ENCODE measurements at places on chromosomes 12 and 14.

DNA sequence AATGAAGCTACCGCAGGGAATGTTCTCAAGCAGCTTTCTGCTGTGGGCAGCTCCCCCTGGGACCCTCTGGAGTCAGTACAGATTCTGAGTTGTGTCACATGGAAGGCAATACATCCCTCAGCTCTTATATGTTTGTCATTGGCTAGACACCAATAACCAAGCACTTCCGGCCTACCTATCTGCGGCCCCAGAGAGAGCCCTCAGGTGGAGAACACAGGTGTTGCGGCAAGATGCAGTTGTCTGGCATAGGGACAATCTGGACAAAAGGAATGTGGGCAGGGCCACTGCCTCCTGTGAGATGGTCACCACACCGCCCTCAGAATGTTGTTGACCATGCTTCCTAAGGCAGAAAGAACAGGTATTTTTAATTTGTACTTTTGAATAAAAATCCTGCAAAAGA is 118.7 kb downstream of the BRMS1L start:
- peak; percentile 30 for DNase-seq

- no peak for DNase-seq
These were observed 79.3 kb upstream of the NRXN3 start for GRCh38 chr14:78090864-78091263.

DNA sequence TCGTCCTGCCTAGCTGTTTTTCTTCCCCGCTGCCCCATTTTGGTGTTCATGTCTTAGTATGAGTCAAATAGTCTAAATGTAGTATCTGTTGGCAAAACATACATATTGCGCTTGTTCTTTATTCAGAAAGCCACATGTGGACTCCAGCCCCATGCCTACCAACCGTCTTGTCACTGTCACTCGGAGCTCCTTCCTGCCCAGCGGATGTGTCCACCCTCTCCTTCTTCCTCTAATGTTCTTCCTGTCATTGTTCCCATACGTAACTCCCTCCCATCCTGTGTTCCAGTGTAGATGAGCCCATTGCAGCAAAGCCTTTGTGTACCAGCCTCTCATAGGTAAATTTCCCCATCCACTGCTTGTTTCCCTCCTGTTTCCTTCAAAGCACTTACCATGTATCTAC is 120.5 kb downstream of the TMX1 start:
- no peak for DNase-seq

- DNase-seq: no peak
These were observed 58.3 kb upstream of the ARID2 start for GRCh38 chr12:45671254-45671653.

DNA sequence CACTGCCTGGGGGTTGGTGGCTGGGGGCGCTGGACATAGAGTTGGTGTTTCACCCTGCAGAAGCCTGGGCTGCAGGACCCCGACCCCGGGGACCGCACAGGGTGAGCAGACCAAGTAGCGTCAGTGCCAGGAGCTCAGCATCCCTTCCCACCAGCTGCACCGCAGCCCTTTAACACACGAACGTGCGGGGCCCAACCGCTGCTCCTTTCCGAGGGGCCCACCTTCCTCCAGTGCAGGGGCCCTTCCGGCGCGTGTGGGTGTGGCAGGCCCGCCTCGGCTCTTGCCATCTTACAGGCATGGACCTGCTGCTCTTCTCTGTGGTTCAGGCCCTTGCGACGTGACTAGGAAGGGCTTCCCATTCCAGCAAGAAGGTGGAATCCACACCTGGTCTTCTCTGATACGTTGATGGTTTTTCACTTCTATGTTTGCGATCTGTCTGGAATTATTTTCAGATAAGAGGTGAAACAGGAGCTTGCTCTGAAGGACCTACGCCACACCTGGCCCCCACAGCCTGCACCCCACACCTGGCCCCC is 47.8 kb downstream of the LRCOL1 start:
- DNase-seq: no peak
